ENCODE measurements at places on chromosomes 6 and 20. TPM values are rescaled to one million over a fixed set of nuclear protein-coding genes. Genes with fewer than 3 reads are reported as not detected.

The BPIFB3 gene
- not detected for total RNA-seq

The PSORS1C2 gene
- total RNA-seq: not detected

The CYP24A1 gene
- 0.96 TPM for total RNA-seq

The VPS16 gene
- 52.9 TPM for total RNA-seq

The TBX18 gene
- 37.5 TPM for total RNA-seq

The FOXC1 gene
- total RNA-seq: 2.3 TPM

The NNAT gene
- 0.19 TPM for total RNA-seq

The GLP1R gene
- under 0.01 TPM for total RNA-seq

The PTP4A1 gene
- total RNA-seq: 87.4 TPM

The LRRN4 gene
- total RNA-seq: 0.28 TPM

The SOBP gene
- 11.6 TPM for total RNA-seq

The TM9SF4 gene
- total RNA-seq: 33.3 TPM

The FRS3 gene
- 0.56 TPM for total RNA-seq

The SLC32A1 gene
- total RNA-seq: under 0.01 TPM

The B3GAT2 gene
- total RNA-seq: not detected

The PPT2 gene
- total RNA-seq: 10.2 TPM

The RAMACL gene
- 0.38 TPM for total RNA-seq

The RFX6 gene
- total RNA-seq: not detected

The NINL gene
- 10.1 TPM for total RNA-seq

The HLA-DRB5 gene
- not detected for total RNA-seq

The POLR1H gene
- 39.7 TPM for total RNA-seq

The TSBP1 gene
- not detected for total RNA-seq

The PKHD1 gene
- total RNA-seq: under 0.01 TPM

The PGC gene
- not detected for total RNA-seq

The PPP1R16B gene
- total RNA-seq: 2.0 TPM

The C6orf118 gene
- total RNA-seq: not detected

The FOXO3 gene
- 44.8 TPM for total RNA-seq

The TNNC2 gene
- 0.56 TPM for total RNA-seq

The DYNLT2 gene
- 0.58 TPM for total RNA-seq

The FERMT1 gene
- total RNA-seq: 6.3 TPM

The DLL1 gene
- total RNA-seq: 0.38 TPM

The ARFRP1 gene
- total RNA-seq: 41.6 TPM

The GPR63 gene
- total RNA-seq: 0.28 TPM

The ZNF217 gene
- 18.8 TPM for total RNA-seq

The SNX14 gene
- total RNA-seq: 151 TPM

The KLC4 gene
- 11.5 TPM for total RNA-seq

The SMLR1 gene
- total RNA-seq: 0.19 TPM

The PROKR2 gene
- total RNA-seq: not detected

The TRDN gene
- total RNA-seq: not detected

The CST5 gene
- not detected for total RNA-seq

The RAET1E gene
- not detected for total RNA-seq

The PLCB4 gene
- 7.1 TPM for total RNA-seq

The CTNNBL1 gene
- total RNA-seq: 27.6 TPM

The ZBTB12 gene
- 4.6 TPM for total RNA-seq

The FNDC1 gene
- 0.19 TPM for total RNA-seq

The ATP9A gene
- 23.2 TPM for total RNA-seq

The PPIL6 gene
- 6.5 TPM for total RNA-seq

The OLIG3 gene
- not detected for total RNA-seq

The CCDC28A gene
- 12.4 TPM for total RNA-seq

The MDC1 gene
- total RNA-seq: 4.8 TPM

The TGIF2 gene
- 5.8 TPM for total RNA-seq

The IPCEF1 gene
- total RNA-seq: not detected

The ANKRD66 gene
- not detected for total RNA-seq

The CGAS gene
- total RNA-seq: 10.2 TPM

The SIGLEC1 gene
- total RNA-seq: under 0.01 TPM

The UNC5CL gene
- not detected for total RNA-seq

The ZNF335 gene
- 10.9 TPM for total RNA-seq

The DLK2 gene
- total RNA-seq: 0.28 TPM

Measured in regular cardiac myocyte (primary cell).